Aorta (tissue), 5 donors: ENCODE measurements at places on chromosomes 1 and 21. TPM values are rescaled to one million over a fixed set of nuclear protein-coding genes. Genes with fewer than 3 reads are reported as not detected.

The C1orf53 gene
- total RNA-seq, result not detected

The HHIPL2 gene
- not detected for total RNA-seq

The PBX1 gene
- total RNA-seq, result 125 TPM

GRCh38 chr1:177981200-177981599 lies 11.3 kb upstream of the SEC16B start:
- no peak overlapping the region for H3K27ac ChIP-seq
- H3K4me3 ChIP-seq, result no peak overlapping the region
- no peak for DNase-seq
- H3K27me3 ChIP-seq, result no peaks in the 10 kb centered on the region

GRCh38 chr1:108200687-108201051 lies 526 bp upstream of the SLC25A24 start:
- no peaks in the 10 kb centered on the region for H3K36me3 ChIP-seq
- no peaks in the 10 kb centered on the region for H3K4me1 ChIP-seq
- DNase-seq, result no peak
- no peaks in the 10 kb centered on the region for H3K27me3 ChIP-seq
- peak overlapping the region; percentile 83 for H3K4me3 ChIP-seq
- peak overlapping the region; percentile 88 for H3K27ac ChIP-seq

DNA sequence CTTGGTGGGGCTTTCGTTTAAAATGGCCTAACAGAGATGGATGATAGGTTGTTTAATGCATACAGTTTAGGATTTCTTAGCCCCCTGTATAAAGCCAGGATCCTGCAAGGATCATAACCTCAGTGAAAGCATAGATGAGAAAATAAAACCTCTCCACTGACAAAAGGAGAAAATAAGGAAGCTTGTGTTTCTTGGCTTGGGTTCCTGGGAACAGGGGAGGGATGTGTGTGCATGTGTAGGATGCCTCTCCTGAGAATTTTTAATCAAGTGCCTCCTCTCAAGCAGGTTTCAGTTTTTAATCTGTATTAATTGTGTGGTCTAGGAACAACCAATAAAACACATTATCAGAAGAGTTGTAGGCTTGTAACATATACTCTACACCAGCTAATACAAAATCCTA lies 26.1 kb downstream of the PRKACB start:
- no peak overlapping the region for H3K4me3 ChIP-seq
- no peaks in the 10 kb centered on the region for H3K4me1 ChIP-seq
- no peak overlapping the region for H3K27ac ChIP-seq
- no peak for DNase-seq

DNA sequence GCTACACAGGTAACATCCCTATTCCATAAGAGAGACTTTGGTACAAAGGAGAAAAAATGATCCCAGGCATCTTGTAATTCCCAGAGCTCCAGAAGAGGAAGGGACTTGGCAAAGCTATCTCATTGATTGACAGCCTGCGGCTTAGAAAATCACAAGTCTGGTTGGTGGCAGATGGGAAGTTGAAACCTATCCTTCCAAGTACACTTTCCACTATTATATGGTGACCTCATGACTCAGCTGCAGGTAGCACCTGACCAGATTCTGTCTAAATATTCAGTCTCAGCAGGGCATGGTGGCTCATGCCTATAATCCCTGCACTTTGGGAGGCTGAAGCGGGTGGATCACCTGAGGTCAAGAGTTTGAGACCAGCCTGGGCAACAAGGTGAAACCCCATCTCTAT lies 89.9 kb downstream of the TIAM1 start:
- no peak overlapping the region for H3K4me3 ChIP-seq
- H3K4me1 ChIP-seq, result no peaks in the 10 kb centered on the region
- DNase-seq, result no peak
- H3K27ac ChIP-seq, result no peak overlapping the region
- H3K27me3 ChIP-seq, result no peaks in the 10 kb centered on the region

- H3K4me3 ChIP-seq, result peak overlapping the region; percentile 97
- H3K27ac ChIP-seq, result peak overlapping the region; percentile 68
- H3K4me1 ChIP-seq, result no peaks in the 10 kb centered on the region
- H3K36me3 ChIP-seq, result no peaks in the 10 kb centered on the region
Measured at GRCh38 chr1:22452481-22452957, 868 bp downstream of the ZBTB40 start.

- H3K27ac ChIP-seq, result no peak overlapping the region
- H3K4me3 ChIP-seq, result no peak overlapping the region
- no peak for DNase-seq
- H3K36me3 ChIP-seq, result no peaks in the 10 kb centered on the region
- no peaks in the 10 kb centered on the region for H3K4me1 ChIP-seq
Measured at GRCh38 chr1:153231363-153231762, 14.0 kb downstream of the PRR9 start.

DNA sequence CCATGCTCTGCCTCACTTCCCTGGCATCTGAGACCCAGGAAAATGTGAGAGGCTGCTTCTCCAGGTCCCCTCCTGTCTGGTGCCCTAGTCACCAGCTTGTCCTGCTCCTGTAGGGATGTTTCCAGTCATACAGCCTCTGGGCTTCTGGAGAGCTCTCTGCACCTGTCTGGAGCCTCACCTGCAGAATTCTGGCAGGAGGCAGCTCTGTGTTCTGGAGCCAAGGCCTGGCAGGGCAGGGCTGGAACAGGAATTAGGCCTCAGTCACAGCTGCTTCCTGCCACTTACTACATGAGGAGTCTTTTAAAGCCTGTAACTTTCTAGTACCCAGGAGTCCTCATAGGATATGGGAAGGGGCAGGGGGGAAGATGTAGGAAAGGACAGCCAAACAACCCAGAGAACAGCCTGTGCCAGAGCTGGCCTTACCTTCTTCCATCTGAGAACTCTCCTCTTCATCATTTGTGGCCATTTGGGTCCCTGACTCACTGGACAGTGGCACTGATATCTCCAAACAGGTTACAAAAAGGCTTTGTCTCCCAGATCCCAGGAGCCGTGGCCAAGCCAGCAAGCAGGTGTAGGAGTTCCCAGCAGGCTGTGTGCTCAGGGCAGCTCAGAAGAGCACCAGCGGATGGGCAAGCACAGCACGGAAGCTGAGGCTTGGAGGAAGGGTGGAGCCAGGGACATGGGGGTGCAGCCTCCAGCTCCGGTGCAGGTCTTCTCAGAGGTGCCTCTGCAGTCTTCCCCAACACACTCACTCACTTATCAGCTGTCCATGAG lies 31.4 kb upstream of the ARTN start:
- no peak overlapping the region for H3K27ac ChIP-seq
- H3K4me3 ChIP-seq, result no peak overlapping the region
- H3K36me3 ChIP-seq, result no peaks in the 10 kb centered on the region
- DNase-seq, result no peak

GRCh38 chr1:156493154-156493631 lies 7.4 kb downstream of the MEF2D start:
- H3K27ac ChIP-seq, result peak overlapping the region; percentile 43
- DNase-seq, result peak; percentile 46
- no peak overlapping the region for H3K4me3 ChIP-seq
- peaks cover 7% of the 10 kb centered on the region for H3K4me1 ChIP-seq
- no peaks in the 10 kb centered on the region for H3K27me3 ChIP-seq
